CD8-positive, alpha-beta memory T cell (primary cell): ENCODE measurements at places on chromosomes 3 and 15.
A peak's percentile ranks its signal among the peaks of the same experiment; 100 is the strongest.

DNA sequence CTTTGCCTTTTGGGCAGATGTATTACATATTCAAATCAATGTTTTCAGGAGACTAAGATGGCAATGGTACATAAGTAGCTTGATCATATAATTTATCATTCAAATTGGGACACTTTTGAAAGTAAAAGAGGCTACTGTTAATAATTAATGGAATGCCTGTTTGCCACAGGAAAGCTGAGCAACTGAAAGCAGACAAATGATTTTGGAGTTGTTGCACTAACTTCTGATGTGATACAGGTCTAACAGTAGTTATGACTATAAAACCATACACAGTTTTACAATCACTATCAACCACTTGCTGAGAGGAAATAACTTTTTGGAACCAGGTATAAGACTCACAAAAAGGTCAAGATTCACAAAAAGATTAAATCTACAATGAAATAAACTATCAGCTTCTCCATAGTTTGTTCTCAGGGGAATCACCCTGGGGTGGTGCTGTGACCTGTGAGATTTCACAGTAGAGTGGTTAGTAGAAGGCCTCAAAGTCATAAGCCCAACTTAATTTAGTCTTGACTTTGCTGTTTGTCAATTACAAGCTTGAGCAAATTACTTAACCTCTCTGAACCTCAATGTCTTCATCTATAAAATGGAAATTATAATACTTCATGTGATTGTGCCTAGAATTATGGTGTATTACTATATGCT, 42.7 kb downstream of the HHLA2 start:
- DNase-seq, result no peak

DNA sequence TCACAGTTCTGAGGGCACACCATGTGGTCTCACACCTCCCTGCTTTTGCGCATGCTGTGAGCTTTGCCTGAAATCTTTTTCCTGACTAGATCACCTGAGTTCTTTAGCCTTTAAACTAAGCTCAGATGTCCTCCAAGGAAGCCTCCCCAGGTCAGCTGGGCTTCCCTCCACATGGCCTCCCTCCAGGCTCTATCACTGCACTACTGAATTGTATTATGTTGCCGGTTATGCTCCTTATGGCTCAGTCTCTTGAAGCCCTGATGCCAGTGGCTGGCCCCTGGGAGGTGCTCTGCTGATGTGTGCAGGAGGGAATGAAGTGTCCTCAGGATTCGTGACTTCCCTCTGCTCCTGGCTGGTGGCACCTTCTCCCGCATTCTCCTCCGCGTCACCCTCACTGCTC, 93.3 kb upstream of the BLM start:
- DNase-seq, result no peak

DNA sequence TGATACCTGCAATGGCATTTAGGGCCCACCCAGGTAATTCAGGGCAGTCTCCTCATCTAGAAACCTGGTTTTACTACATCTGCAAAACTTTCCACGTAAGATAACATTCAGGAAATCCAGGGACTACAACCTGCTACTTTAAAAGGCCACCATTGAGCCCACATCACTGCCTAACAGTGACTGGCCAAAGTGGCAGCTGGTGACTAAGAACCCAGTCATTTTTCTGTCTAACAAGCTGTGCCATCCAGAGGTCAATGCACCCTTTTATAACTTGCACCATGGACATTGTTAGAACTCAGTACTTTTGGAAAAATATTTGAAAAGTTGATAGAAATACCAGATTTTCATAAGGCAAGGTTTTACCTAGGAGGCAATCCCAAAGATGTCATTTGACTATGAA, 492.4 kb downstream of the OTOL1 start:
- no peak for DNase-seq

GRCh38 chr15:98904544-98904943, 103.0 kb downstream of the PGPEP1L start:
- no peak for DNase-seq

- no peak for DNase-seq
Observed at GRCh38 chr3:190811775-190812480, 50.6 kb downstream of the GMNC start.

GRCh38 chr15:39801641-39802309, 19.1 kb upstream of the FSIP1 start:
- no peak for DNase-seq

GRCh38 chr3:100089812-100090668, 24.3 kb downstream of the FILIP1L start:
- DNase-seq, result no peak

DNA sequence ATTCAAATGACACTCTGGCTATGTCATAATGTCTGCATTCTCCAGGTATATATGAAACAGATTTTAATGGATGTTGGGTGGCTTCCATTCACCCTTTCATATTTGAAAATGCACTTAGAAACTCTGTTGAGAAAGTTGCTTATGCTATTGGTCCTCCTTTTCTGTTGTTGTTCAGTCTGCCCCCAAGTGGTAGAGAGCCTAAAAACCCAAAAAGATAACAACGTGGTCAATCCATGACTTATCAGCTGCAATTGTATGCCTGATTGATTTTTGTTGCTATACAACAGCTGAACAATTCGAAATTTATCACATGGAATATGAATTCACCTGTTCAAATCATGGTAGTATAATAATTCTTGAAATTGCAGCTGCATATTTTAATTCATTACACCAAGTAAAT, 279.8 kb downstream of the ROBO2 start:
- DNase-seq, result no peak

GRCh38 chr3:56459104-56459496, 9.2 kb downstream of the ERC2 start:
- no peak for DNase-seq

DNA sequence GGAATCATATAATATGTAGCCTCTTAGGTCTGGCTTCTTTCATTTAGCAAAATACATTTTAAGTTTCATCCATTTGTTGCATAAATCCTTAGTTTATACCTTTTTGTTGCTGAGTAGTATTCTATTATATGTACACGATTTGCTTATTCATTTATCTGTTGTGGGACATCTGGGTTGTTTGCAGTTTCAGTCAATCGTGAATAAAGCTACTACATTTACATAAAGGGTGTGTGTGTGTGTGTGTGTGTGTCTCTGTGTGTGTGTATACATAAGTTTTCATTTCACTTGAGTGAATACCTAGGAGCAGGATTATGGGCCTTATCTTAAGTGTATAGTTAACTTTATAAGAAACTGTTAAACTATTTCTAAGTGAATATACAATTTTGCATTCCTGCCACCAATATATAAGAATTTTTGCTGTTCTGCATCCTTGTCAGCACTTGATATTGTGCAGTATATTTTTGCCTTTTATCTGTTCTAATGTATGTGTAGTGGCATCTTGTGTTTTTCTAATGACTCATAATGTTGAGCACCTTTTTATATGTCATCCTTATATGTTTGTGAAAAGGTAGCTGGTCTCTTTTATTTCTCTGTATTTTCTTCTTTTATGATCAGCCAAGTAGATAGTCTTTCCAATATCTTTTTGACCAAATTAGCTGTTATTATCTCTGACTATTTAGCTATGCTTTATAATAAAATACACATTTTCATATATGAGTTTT, 55.0 kb downstream of the GLCE start:
- no peak for DNase-seq

DNA sequence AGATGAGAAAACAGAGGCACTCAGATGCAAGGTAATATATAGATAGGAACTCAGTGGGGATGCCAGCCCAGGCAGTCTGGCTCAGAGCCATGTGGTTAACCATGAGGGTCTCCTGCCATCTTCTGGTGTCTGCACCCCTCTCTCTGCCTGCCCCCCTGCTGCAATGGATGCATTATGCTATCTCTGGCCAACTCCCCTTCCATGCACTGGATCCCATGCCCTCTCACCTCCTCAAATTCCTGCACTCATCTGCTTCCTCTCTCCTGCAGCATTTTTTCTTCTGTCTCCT, 163.2 kb downstream of the STT3B start:
- no peak for DNase-seq

DNA sequence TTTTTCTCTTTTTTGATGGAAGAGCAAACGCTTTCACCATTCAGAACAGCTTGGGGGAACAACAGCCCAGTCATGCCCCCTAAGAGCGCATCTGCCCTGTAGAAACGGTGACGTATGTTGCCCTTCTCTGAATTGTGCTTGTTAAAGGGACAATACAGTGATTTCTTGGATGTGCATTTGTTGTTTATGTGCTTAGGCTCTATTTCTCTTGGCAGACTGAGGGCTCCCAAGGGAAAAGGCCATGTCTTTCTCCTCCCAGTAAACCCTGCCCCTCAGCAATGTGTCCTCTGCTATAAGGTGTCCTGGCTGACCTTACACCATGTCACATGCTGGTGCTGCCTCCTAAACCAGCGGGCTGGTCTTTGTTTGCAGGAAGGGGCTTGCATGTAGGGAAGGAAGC, 346.1 kb downstream of the EPHB1 start:
- DNase-seq, result no peak

DNA sequence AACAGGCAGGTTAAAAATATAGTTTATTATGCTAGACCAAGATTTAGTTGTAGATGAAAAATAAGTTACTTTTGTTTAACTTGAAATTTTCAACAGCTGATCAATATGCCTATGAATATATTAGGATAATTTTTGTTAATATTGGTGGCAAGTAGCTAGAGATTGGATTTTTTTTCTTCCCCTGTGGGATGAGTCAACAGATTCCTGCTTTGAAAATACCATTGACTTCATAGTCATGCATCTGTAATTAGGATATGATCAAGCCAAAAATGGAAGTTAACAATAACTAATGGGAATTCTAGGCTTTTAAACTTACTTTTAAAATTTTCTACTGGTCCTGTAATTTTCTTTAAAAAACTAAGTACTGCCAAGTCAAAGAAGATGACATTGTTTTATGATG, 211.7 kb downstream of the ZIC1 start:
- DNase-seq, result no peak

DNA sequence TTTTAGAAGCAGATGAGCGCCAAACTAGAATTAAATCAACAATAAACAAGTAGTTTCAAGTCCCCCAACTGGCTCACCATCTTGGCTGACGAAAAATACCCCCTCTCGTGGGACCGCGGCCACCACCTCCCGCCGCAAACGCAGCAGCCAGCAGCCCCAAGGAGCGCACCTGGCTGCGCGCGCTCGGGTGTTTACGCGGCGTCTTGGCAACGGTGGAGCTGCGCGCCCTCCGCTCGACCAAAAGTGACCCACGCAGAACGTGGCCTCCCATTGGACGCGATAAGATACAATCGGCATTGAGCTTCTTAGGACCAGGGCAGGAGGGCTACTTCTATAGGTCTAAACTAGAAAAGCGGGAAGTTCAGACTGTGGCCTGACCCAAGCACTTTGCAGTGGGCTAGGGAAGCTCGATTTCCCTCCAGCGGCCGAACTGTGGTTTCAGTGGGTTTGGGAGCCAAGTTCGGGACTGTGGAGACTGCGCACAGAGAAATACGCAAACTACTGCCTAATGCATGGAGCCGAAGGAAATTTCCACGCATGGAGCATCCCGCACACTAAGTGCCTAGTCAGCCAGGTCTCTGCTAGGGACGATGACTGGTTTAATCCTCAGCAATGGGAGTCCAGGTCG, at the start of gene MNS1:
Gene MNS1, minus strand, starts transcription at position 245 of the 628 bp plus-strand sequence. Its CDS starts 165 bp downstream, at position 80.
- DNase-seq, result peak; percentile 67

GRCh38 chr3:31828007-31828406, 153.1 kb downstream of the OSBPL10 start:
- no peak for DNase-seq

DNA sequence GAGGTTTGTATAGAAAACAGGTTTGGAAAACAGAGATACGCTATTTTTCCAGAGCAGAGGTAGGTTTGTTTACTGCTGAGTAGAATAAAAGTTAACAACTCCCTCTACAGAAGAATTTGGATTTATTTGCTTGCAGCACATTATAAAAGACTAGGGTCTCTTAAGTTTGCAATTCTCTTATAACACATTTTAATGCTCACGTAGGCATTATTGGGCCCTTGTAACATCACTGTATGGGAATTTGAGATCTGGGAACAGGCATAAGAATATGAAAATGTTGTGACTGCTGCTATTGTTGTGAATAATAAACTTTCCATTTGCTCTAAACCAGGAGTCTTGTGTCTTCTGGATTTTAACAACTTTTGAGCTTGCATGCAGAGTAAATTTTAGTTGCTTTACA, 128.3 kb upstream of the CADM2 start:
- DNase-seq, result no peak

DNA sequence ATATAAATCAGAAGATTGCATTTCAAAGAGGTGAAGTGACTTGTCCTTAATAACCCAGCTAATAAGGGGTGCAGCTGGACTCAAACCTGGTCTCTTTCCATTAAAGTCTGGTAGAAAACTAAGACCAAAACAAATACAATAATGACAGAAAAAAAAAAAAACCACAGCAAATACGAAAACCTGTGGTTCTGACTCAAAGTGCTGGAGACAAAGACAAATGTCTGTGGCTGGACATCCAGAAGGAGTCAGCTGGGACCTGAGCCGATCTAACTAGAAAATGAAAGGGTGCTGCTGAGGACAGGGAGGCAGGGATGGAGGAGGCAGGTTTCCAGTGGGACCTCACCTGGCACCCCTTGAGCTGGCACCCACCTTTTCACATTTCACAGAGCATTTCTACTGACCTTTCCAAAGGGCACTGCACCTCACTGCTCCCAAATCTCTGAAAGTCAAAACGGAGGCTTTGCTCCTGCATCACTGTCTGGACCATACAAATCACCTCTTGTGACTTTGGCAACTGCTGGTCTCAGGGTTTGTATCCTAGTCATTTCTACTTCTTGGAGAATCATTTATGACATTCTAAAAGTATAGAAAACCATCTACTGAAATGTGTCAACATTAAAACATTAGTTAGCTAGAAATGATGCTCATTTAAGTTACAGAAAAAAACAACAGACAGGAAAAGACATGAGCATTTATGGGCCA, 61.7 kb downstream of the CCNL1 start:
- DNase-seq, result no peak

DNA sequence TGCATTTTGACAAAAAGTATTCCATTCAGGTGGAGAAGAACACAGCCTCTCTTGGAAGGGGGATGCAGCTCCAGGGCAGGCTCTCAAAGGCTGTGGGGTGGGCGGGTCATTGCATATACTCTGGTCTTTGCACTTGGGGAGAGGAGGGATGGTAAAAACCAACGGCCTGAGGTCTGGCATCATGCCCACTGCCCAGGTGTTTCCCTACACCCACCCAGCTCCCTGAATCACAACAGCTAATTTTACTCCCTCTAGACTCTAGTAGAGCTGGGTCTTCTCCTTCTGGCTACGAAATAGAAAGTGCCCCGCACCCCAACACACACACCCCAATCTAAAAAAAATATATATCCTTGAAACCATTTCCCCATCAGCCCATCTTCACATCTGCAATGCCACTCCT, 1.0 kb downstream of the MYLK start:
- DNase-seq, result no peak

DNA sequence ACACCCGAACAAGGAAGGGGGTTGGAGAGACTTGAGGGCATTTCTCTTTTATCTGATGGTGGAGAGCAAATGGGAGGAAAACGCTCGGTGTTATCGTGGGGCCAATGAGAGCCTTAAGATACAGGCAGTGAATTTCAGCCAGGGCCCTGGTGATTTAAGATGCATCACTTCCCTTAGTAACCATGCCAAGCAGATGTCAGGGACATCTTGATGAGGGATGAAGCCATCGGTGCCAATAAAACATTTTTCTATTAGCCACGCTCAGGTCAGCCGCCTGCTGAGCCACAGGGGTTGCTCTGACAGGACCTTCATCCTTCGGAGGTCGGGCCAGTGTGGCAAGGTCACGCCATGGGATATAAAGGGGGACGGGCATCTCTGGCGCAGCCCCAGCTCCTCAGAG, 10.6 kb downstream of the IQSEC1 start:
- no peak for DNase-seq

GRCh38 chr3:22779737-22780136, 423.4 kb upstream of the UBE2E2 start:
- no peak for DNase-seq
